ENCODE measurements at places on chromosomes 12 and 14.

- DNase-seq = no peak
Observed at GRCh38 chr12:56838621-56839488, 75.7 kb downstream of the HSD17B6 start.

GRCh38 chr14:79165471-79166090 lies 995.4 kb downstream of the NRXN3 start:
- DNase-seq = no peak

- no peak for DNase-seq
Observed at GRCh38 chr12:108602976-108603704, 5.3 kb upstream of the TMEM119 start.

GRCh38 chr12:13165617-13166041 lies 30.9 kb upstream of the EMP1 start:
- DNase-seq = no peak

DNA sequence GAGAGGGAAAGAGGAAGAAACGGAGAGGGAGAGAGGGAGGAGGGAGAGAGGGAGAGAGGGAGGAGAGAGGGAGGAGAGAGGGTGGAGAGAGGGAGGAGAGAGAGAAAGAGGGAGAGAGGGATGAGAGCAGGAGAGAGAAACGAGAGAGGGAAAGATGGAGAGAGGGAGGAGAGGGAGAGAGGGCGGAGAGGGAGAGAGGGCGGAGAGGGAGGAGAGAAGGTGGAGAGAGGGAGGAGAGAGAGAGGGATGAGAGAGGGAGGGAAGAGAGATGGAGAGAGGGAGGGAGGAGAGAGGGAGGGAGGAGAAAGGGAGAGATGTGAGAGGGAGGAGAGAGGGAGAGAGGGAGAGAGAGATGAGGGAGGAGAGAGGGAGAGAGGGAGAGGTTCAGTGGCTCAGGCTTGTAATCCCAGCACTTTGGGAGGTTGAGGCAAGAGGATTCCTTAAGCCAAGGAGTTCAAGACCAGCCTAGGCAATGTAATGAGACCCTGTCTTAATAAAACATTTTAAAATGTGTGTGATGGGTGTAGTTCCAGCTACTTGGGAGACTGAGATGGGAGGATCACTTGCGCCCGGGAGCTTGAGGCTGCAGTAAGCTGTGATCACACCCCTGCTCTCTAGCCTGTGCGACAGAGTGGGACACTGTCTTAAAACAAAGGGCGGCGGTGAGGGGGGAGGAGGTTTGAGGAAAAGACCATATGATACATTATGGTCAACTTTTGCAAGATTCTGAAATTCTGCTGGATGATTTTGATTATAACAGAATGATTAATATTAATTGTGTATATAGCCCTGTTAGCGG lies 21.3 kb upstream of the SNRPF start:
- no peak for DNase-seq

Measured in mesothelial cell of epicardium (in vitro differentiated cells).